A172 (cell line): ENCODE measurements at places on chromosomes 5 and 9.

GRCh38 chr9:127640908-127641545, 28.9 kb downstream of the STXBP1 start:
- DNase-seq: no peak

GRCh38 chr9:94677929-94678328, 38.6 kb upstream of the FBP1 start:
- no peak for DNase-seq

DNA sequence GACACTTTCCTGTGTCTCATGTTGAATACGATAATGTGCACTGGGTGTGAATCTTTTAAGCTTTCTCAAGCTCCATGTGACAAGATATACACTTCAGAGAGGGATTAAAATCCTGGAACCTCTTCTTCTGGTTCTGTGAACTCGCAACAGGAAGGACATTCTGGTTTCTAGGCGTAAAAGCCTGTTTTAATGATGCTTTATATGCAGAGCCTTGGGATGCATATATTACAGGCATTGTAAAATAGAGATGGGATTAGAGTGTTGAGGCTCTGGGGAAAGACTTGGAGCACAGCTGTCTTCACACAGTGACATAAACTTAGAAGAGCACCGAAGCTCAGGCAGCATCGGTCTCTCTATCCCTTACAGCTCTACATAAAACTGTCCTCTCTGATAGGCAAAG, 107.7 kb upstream of the SV2C start:
- DNase-seq: no peak

DNA sequence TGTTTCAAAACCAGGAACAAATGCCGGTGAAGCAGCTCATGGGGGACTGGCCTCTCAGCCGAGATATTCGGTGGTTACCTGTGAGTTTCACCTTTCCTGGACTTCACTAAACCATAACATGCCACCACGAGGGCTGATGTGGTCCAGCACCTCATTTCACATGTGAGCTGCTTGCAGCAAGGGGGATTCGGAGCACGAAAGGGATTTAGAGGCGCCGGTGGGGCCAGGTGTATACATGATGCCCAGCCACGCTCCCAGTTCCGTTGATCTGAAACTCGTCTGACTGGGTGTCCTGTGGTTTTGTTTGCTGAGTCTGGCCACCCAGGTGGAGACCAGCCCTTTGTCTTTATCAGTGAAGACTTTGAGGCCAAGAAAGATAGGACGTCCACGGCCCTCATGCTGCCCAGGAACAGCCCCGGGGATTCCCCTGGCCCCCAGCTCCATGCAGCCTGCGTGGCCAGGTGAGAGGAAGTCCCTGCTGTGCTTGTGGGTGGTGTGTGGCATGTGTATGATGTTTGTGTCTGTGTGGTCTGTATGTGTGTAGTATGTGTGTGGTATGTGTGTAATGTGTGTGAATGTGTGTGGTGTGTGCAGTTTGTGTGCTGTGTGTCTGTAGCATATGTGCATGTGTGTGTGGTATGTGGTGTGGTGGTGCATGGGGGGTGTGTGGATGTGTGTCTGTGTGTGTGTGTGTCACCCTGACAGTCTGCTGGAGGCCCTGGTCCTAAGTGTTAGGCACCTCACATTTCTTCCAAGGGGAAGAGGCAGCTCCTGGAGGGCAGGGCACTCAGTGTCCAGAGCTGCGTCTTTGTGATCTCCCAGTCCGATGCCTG, 23.4 kb downstream of the PHF2 start:
- DNase-seq: no peak

GRCh38 chr5:2864515-2865105, 113.1 kb upstream of the IRX2 start:
- no peak for DNase-seq

DNA sequence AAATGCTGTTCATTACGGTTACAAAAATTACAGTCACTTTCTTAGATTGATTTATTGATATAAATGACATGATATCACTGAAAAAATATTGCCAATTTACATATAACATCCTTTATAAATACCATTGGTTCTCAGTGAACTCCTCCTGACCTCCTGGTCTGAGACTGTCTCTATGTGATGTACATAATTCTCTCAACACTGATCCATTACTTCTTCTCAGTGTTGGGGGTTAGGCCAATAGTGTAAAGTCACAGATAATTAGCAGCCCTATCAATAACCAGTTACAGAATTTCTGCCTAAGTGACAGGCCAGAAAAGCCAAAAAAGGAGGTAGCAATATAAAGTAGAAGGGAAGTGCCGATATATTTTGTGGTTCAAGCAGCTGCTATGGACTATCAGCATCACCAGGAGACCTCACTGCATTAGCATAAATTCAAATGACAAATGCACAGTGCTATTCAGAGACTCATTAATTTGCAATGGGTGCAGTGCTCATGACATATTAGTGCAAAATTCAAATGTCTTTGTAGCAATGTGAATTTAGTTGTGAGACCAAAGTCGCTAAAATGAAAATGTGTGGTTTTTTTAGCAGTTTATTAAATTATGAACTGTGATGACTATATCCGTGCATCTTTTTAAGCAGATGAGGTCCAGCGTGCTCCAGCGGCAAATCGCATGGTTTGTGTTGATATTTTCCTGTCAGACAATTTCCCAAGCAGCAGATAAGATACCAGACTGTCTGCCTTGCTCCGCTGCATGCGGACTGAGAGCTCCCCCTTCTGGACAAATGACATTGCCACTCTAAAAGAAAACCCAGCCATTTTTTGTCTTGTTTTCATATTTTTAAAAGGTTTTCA, 144.6 kb downstream of the CETN3 start:
- peak; percentile 67 for DNase-seq

GRCh38 chr9:24879591-24879990, 333.9 kb upstream of the IZUMO3 start:
- DNase-seq: no peak

- DNase-seq: no peak
Measured at GRCh38 chr9:28542928-28543327, 969.6 kb upstream of the C9orf72 start.

DNA sequence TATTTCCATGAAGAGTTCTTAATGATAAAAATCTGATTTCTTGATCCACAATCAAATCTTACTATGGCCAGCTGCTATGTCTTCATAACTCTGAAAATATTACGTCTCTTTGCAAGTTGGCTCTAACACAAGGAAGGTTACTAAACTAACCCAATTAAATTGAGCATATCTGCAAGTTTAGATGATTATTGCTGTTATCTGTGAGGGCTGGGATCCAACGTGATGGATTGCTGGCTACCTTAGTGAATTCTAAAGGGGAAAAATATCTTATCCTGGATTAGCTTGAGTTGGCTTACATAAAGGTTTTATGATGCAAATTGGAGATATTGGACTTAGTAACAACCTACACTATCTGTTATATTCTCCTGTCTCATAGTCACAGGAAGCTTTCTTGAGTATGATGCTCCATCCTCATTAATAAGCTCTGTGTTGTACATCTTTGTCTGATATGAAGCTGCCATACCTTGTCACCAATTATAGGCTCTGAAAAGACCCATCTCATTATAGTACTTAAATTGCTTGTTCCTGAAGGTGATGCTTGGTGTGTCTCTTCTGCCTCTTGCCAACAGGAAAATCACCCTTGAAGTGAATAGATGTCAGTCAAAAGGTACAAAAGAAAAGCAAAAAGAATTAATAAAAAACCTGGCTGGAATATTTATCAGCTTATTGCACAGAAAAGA, 733.0 kb upstream of the MEF2C start:
- no peak for DNase-seq
